ENCODE measurements at places on chromosomes 16 and 17.

DNA sequence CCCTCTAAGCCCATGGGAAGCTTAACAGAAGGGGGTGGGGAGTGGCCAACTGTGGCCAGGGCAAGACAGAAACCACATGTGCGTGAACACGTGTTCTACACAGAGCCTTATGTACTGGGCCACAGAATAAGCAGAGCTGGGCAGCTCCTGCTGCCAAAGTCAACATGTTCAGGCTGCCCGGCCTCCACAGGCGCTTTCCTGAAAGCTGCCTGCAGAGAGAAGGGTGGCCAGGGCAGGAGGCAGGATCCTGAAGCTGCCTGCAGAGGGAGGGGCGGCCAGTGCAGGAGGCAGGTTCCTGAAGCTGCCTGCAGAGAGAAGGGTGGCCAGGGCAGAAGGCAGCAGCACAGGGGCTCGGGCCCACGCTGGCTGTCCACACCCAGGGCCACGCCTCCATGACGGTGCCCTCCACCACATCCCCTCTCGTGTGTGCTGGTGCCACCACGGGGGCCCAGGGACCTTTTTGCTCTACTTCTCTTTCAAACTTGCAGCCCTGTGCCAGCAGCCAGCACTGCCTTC is 79.5 kb downstream of the ANKRD11 start:
- DNase-seq, result no peak

- DNase-seq, result no peak
Measured at GRCh38 chr17:59527931-59528330, 37.5 kb upstream of the DHX40 start.

DNA sequence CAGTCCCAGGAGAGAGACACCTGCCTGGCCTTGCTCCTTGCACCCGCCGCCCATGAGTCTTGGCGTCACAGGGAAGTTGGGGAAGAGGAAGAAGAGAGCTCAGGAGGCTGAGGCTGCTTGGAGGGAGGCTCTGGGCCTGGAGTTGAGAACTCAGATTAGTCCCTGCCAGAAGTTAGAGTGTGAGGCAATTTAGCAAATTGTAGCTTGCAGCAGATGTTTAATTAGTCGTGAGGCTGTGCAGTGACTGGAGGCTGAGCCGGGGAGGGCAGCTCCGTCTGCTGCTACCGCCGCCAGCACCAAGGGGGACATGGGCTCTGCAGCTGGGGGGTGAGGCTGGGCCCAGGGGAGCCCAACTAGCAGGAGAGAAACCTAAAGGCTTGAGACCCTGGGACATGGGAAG is 738.3 kb upstream of the EEF2KMT start:
- no peak for DNase-seq

GRCh38 chr17:80959330-80960036 is 32.2 kb upstream of the CHMP6 start:
- DNase-seq, result no peak

DNA sequence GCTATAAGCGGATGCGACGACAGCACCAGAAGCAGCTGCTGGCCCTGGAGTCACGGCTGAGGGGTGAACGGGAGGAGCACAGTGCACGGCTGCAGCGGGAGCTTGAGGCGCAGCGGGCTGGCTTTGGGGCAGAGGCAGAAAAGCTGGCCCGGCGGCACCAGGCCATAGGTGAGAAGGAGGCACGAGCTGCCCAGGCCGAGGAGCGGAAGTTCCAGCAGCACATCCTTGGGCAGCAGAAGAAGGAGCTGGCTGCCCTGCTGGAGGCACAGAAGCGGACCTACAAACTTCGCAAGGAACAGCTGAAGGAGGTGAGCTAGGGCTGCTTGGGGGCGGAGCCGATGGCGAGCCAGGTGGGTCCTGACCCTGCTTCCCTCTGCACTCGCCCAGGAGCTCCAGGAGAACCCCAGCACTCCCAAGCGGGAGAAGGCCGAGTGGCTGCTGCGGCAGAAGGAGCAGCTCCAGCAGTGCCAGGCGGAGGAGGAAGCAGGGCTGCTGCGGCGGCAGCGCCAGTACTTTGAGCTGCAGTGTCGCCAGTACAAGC is 10.1 kb downstream of the HIRIP3 start:
- no peak for DNase-seq

Measured in inflammatory macrophage treated with lipopolysaccharide for 1 hour (primary cell).